Left forelimb (tissue), 1 donor: ENCODE measurements at places on chromosomes 5 and 9.

GRCh38 chr5:15787681-15788080, 287.7 kb downstream of the FBXL7 start:
- no peak for DNase-seq

- no peak for DNase-seq
Measured at GRCh38 chr5:62001640-62002039, 304.4 kb upstream of the KIF2A start.

GRCh38 chr5:179495906-179496455, 54.4 kb upstream of the RUFY1 start:
- DNase-seq, result no peak

GRCh38 chr9:107868186-107868585, 378.6 kb upstream of the KLF4 start:
- no peak for DNase-seq
